ENCODE measurements at places on chromosomes 12 and 14.

DNA sequence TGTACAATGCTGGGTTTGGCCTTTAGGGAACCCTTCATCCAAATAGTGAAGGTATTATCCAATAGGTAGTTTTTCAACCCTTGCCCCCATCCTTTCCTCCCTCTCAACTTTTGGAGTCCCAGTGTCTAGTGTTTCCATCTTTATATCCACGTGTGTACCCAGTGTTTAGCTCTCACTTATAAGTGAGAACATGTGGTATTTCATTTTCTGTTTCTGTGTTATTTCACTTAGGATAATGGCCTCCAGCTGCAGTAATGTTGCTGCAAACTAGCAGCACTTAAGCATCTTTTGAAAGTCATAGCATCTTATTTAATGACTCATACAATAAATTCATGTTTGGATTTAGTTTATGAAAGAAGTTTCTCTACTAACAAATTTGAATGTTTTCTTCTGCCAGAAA, 442.5 kb downstream of the NELL2 start:
- no peak for DNase-seq

GRCh38 chr14:102760496-102761193, 16.6 kb upstream of the TRAF3 start:
- DNase-seq: no peak

- no peak for DNase-seq
These were observed 17.6 kb upstream of the GPR33 start for GRCh38 chr14:31505411-31505810.

GRCh38 chr12:48602192-48602989, 32.5 kb upstream of the LALBA start:
- DNase-seq: no peak

GRCh38 chr14:20630340-20631022, 11.0 kb downstream of the OR6S1 start:
- no peak for DNase-seq

GRCh38 chr14:73924337-73924736, 25.6 kb downstream of the FAM161B start:
- DNase-seq: no peak

- DNase-seq: no peak
These were observed 802.0 kb downstream of the C12orf50 start for GRCh38 chr12:87227162-87227561.

GRCh38 chr12:11745113-11745512, 95.6 kb downstream of the ETV6 start:
- no peak for DNase-seq

DNA sequence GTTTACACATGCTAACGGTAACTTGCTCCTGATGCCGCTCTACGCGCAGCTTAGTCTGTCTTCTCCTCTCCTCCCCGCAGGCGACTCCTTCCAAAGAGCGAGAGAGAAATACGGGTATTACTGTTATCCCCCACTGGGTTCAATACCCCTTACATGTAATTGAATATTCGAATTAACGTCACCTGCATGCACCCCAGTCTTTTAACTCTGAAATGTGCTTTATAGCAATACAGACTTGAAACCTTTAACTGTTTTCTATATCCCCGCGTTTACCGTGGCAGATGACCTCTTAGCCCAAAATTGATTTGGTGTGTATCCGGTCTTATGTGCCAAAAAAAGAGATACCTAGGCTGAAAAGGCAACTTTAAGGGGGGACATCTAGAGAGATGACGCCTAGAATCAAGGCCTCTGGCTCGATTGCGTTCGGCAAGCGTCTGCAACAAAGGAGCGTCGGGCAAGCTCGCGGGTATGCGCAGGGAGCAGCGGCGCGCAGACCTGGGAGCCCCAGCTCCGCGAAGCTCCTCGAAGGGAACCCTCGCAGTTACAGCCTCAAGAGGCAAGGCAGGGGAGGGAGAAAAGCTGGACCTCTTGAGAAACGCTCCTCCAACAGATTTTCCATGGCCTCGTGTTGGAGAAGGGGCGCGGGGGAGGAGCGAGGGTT, 6.8 kb upstream of the FOXG1 start:
- DNase-seq: no peak

GRCh38 chr12:42360747-42361403, 34.9 kb downstream of the PPHLN1 start:
- no peak for DNase-seq

- no peak for DNase-seq
These were observed 871 bp upstream of the COQ5 start for GRCh38 chr12:120529641-120530417.

GRCh38 chr12:105469211-105469610, 138.7 kb downstream of the C12orf75 start:
- DNase-seq: no peak

GRCh38 chr14:101186544-101186943, 283.0 kb upstream of the RTL1 start:
- no peak for DNase-seq

DNA sequence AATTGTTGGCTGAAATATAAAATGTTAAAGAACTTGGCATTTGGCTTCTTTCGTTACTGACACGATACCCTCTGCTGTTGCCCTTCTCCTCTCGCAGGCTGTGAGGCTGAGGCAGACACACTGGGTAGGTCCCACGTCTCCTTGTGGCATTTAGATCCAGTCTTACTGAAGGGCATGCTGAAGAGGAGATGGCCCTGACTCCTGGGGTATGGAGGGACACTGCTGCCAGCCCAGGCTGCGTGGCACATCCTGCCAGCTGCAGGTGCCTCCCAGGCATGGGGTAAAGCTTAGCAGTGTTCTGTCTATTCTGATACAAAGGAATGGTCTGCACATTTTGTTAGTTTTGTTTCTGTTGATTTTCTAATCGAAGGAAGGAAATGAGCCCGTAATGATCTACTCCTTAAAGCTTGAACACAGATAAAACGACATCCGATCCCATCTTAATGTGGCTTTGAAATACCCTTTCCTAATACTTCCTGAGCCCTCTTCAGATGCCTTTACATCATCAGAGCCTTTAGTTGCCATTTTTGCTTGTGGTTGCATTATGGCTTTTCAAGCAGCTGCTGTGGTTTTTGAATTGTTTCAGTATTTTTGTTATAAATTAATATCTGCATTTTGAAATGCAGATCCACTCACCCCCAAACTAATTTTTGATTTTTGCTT, 61.1 kb downstream of the WDR20 start:
- DNase-seq: no peak

DNA sequence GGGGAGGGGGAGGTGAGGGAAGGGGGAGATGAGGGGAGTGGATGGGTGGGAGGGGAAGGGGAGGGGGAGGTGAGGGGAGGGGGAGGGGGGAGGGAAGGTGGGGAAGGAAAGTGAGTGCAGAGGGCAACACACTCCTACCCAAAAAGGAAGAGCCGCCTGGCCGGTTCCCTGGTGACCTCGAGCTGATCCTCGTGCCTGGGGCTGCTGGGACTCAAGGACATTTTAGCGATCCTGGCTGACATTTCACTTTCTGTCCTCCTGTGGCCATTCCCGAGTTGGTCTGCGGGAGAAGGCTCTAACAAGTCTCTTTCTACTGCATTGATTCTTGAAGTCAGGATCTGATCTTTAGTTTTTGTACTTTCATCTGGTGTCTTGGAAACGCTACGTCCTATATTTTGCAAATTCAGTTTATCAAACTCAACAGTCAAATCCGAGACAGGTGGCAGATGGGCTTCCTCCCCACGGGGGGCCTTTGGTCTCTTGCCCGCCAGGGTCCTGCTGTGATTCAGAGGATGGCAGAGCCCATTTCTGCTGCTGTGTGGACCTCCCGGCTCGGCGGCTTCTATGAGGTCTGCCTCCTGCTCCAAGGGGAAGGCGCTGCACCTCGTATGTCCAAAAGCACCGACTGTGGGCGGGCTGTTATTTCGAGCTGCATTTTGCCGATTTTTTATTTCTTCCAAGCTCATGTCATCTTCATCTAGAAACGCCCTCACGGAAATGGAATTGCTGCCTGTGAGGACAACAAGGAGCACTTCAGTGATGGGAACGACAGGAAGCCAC, 19.1 kb downstream of the PGAM5 start:
- no peak for DNase-seq

GRCh38 chr14:55500219-55500701, 59.8 kb upstream of the TBPL2 start:
- DNase-seq: no peak

- DNase-seq: no peak
These were observed 262.7 kb downstream of the SYT1 start for GRCh38 chr12:79127271-79127751.

DNA sequence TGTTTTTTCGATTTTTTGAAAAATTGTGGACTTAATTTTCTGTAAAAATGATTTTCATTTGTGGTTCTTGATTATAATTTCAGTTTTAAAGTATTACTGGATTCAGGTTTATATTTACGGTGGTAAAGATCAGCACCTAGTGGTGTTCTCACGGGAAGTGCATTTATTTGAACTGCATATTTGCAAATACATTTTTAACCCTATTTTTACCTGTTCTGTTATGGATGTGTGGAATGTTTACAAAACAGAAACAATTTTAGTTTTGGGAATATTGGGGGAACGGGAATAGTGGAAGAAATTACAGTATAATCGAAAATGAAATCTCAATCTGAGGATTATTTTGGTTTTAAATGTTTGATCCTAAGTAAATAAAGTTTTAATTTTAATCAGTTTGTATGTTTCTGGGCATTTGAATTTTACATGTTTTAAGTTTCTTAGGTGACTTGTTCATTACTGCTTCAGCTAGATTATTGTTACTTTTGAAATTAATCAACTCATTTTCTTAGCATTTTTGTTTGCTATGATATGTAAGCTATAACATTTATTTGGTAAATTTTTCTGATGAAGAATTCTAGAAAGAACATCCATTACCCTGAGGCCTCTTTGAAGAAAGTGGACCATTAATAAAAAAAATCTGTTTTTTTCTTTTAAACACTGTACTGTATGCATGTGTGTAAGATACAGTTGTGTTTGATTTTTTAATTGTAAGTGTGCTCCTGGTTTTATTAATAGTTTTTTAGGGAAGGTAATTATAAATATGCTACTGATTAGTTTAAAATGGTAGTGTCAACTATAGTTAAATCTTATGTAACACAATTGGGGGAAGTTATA, 942 bp downstream of the ATF7IP start:
- no peak for DNase-seq

DNA sequence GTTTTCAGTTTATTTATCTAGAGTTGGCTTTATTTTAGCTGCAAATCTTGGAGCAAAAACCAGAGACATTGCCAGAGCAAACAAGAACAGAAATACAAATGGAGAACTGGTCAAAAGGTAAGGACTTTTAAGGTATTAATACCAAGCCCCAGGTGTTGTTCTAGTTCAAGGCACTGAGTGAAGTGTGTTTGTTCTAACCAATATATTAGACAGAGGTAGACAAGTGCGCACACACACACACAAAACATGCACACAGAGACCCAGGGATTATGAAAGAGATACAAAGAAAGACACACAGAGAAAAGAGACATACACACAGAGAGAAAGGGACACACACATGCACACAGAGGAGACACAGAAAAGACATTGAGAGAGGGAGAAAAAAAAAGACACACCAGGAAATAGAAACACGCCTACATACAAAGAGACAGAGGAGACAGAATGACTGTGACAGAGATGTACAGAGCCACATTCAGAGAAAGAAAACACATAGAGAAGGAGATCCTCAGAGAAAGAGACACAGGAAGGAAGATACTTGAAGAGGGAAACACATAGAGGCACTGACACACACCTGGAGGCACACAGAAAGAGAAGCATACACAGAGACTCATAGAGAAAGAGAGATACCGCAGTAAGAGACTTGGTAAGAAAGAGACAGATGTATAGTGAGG, 50.2 kb downstream of the MIPOL1 start:
- no peak for DNase-seq

GRCh38 chr12:77772676-77773298, 57.9 kb upstream of the NAV3 start:
- no peak for DNase-seq

DNA sequence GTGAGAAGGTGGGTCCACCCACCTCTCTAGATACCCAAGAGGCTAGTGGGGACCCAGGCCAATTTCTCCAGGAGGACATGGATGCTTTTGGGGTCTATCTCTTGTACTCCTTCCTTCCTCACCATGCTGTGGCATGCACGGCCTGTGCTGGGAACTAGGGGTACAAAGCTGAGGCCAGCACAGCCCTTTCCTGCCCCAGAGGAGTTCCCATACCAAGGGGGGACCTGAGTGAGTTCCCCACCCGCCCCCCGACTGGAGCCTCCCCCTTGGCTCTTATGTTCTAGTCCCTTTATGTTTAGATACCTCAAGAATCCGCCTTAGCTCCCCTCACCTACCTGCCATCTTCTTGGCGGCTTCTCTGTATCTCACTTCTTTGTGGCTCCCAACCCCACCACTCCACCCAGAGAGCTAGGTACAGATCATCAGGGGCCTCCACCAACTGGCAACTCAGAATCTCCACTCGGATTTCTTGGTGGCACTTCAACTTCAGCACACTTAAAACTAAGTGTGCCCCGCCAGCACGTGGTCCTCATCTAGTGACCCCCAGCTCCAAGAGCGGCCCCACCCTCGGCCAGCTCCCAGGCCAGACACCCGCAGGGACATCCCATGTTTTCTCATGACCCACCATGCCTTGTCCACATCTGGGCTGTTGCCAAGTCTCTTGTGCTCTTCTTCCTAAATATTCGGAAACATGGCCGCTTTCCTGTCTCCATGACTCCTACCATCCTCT, 115.2 kb upstream of the RTL1 start:
- DNase-seq: no peak

DNA sequence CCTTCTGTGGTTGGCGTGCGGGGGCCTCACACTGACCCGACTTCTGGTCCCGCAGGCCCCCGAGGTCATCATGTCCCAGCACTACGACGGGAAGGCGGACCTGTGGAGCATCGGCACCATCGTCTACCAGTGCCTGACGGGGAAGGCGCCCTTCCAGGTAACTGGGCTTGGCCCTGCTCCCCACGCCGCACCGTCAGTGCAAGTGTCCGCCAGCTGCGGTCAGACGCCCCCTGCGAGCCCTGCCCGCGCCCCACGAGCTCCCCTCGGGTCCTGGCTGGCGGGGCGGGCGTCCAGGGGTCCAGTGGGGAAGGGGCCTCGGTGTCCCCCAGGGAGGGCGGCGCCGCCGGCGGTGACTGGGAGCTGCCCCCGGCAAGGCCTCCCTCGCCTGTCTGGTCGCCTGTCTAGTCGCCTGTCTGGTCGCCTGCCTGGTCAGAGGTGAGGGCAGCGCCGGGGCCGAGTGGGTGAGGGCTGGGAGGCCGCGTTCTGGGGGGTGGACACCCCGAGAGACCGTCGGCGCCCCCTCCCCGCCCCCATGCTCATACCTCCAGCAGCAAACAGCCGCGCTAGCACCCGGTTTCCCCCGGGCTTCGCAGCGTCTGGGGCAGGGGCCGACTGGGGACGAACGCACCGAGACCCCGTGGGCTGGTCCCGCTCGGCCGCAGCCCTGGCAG, 14.8 kb downstream of the ULK1 start:
- DNase-seq: no peak

DNA sequence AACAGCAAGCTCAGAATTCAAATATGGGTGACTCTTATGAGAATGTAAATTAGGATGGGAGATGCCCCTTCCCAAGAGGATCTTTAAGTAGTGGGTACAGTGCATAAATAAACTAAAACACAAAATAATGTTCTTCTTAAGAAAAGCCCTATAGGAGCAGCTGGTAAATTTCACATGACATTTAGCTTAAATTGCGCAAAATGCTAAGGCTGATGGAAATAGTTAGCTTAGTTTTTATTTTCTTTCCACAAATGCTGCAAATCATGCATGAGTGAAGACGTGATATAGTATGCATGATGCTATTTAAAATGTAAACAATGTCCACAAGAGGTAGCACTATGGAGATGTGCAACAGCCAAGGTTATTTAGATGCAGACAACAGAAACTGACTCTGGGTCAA, 328.1 kb downstream of the ATP23 start:
- no peak for DNase-seq

All from putamen (tissue), 1 donor.